Bone marrow (tissue), 2 donors: ENCODE measurements at places on chromosomes 2 and 18.

DNA sequence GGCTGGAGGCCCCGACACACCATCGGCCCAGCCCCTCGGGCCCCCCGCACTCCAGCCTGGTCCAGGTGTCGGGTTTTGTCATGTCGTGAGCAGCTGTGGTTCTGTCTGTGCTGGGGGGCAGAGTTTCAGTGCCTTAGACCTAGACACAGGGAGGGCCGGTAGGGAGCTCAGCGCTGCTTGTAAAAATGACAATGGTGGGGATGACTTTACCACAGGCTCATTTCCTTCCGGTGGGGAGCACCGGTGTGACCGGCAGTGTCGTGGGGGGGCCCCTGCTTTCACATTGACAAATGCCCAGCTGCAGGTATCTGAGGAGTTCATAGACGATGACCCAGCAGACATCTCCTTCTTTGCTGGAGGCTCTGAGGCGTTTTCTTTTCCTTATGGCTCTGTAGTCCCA, 66.9 kb downstream of the STK25 start:
- DNase-seq = no peak

DNA sequence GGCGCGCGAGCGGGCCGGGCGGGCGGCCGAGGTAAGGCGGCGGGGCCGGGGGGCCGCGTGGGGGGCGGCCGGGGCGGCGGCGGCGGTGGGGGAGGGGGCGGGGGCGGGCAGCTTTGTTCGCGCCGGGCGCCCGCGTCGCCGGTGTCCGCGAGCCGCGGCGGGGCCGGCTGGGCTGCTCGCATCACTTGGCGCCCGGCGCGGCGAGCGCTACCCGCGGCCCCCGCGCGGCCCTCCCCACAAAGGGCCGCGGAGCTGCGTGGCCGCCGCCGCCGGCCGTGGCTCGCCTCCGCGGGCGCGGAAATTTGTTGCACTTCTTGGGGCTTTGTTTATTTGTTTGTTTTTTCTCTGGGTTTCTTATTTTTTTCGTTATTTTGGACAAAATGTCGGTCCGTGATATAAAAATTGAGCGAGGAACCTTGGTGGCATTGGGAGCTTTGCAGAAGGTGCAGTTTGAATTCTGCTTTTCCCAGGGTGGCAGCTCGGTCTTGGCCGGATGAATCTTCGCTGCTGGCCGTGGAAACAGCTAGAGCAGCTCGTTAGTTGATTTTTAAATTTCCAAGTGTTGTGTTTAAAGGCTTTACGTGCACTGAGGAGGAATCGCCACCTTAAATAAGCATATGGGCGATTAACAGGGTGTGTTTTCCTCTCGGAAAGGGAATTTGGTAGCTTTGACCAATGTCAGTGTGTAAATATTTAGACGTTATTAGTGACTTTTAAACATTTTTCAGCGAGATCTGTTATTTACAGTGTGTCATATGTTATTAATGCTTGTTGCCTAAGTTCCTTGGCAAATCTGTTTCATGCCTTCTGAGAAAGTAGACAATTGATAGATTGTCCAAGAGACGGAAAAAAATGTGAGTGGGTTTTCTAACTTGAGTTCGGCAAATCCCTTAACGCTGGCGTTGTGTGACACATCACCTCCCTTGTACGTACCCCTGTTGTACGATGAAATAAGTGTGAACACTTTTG, 822 bp downstream of the UBE2E3 start:
- no peak for DNase-seq

DNA sequence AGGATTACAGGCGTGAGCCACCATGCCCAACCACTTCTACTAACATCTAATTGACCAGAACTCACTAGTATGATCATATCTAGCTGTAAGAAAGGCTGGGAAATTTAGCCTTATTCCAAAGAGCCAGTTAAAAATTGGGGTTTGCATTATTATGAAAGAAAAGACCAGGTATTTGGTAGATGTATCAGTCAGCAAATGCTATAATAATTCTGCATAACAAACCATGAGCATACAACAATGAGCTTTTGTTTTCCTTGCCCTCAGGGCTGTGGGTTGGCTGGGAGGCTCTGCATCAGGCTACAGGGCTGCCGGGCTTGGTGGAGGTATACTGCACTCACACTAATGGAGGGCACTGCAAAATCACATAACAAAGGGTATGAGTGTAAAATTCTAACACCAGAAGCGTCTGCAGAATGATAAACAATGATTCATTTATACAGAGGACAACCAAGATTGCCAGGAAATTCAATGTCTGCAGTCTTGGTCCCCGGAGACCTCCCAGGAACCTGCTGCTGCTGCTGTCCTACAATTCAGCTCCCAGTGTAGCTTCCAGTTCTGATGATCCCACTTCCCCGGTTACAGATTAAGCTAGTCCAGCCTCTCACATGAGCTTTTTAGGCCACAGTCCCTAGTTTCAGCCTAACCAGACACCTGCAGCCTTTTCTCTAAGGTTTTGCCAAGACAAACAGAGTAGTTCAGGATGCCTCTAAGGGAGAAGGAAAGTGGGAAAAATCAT, 32.2 kb upstream of the ST3GAL5 start:
- no peak for DNase-seq

- no peak for DNase-seq
These were observed 72.4 kb downstream of the ALPK2 start for GRCh38 chr18:58556331-58557007.

DNA sequence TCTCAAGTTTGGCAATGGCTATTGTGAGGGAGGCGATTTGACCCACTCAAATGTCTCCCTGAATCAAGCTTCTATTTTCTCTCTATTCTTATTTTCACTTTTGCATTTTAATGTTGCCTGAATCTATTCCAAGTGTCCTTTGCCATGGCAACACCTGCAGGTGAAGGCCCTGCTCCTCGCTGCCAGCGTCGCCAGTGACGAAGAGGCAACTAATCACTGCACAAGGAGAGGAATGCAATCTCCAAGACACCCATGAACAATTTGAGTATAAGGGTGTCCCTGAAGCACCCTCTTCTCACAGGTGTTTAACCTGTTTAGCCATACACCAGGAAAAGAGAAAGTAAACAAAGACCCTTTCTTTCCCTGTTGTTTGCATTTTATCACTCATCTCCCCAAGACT, 165.6 kb upstream of the VRK2 start:
- DNase-seq = no peak

- no peak for DNase-seq
These were observed 133.8 kb downstream of the MEIS1 start for GRCh38 chr2:66568650-66569300.

- DNase-seq = no peak
These were observed 102.4 kb downstream of the COL3A1 start for GRCh38 chr2:189076572-189076971.

- no peak for DNase-seq
These were observed 3.4 kb downstream of the HS6ST1 start for GRCh38 chr2:128315122-128315828.

DNA sequence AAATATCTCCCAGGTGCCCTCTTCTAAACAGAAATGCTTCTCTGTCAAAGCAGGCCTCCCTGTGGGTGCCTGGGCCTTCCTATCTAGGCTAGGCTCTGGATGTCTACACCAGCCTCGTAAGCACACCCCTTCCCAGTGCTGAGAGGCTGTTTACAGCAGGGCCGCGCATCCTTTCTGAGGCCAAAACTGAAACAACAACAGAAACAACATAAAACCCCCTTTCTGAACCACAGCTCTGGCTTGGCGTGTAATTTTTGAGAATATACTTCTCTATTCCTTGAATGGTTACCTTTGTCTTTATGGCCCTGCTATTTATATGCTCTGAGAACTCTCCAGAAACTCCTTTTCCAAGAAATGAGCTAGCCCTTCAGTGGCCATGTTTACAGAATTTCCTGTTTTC, 118.4 kb downstream of the BCL2L11 start:
- DNase-seq = no peak

GRCh38 chr2:226873051-226873620, 37.3 kb downstream of the RHBDD1 start:
- no peak for DNase-seq

DNA sequence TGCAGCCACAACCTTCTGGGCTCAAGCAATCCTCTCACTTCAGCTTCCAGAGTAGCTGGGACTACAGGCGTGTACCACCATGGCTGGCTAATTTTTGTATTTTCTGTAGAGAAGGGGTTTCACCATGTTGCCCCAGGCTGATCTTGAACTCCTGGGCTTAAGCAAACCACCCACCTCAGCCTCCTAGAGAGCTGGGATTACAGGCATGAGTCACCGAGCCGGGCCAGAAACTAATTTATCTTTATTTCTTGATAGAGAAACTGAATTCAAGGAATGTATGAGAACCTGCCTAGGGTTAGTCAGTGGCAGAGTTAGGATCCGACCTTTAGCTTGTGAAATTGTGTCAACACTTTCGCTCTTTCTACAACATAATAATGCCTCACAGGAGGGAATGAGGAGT, 19.3 kb upstream of the ITGAV start:
- no peak for DNase-seq

- no peak for DNase-seq
These were observed 7.4 kb downstream of the HTRA2 start for GRCh38 chr2:74537140-74537539.

GRCh38 chr2:138244501-138244925, 257.1 kb upstream of the SPOPL start:
- DNase-seq = no peak

GRCh38 chr2:86764661-86765309, 25.9 kb downstream of the CD8A start:
- peak; percentile 50 for DNase-seq

DNA sequence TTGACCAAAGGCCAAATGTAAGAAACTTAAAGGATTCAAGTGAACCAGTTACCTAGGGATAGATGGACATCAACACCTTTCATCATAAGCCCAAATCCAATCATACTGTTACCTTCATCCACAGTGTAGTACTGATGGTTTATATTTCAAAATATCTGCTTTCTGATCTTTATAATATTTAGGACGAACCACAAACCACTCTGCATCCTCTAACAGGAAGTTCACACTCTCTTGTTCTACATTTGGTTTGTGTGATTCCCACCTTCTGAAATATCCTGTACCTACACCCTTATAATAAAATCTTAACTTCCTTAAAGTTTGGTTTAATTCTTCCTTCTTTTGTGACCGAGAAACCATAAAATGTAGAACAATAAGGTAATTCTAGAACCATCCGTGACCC, 535.7 kb upstream of the CHAC2 start:
- no peak for DNase-seq

GRCh38 chr2:169620509-169620908, 36.4 kb downstream of the PPIG start:
- no peak for DNase-seq

DNA sequence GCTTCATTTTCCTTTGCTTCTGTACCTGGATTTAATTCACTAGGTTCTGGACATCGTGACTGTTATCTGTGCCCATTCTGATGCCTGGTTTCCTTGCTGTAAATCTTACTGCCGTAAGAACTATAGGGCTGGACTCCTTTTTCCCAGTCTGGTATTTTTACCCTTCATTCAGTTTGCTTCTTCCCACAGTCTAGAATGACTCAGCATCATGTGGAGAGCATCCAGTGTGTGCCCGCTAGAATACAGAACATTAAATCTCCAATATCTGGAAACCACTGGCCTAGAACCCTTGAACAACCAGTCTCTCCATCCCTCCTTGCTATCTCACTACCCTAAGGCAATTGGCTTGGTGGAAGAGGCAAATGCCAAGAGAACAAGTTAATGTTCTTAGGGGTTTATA, 1075.4 kb upstream of the ZEB2 start:
- DNase-seq = no peak

GRCh38 chr2:55556809-55557208, 37.3 kb downstream of the CFAP36 start:
- DNase-seq = no peak

DNA sequence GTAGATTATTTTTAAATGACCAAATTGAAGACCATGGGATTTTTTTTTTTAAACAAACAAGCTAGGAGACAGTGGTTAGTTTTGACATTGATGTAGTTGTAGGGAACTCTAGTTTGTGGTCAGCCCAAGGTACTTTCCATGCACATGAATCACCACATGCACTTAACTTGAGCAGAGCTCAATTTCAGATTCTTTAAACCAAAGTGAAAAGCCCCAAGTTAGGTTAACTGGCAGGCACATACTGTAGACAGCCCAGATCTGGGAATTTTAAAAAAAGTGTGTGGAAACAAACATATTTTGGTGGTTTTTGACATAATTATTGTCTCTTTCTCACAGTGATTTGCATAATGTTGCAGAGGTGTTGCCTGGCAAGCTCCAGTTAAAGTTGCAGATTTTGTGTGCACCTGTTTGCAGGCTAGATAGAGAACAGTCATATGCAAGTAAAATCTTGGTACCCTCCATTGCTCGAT, 88.4 kb downstream of the BCL2L11 start:
- no peak for DNase-seq

- no peak for DNase-seq
These were observed 282.0 kb downstream of the THSD7B start for GRCh38 chr2:137047369-137047768.

DNA sequence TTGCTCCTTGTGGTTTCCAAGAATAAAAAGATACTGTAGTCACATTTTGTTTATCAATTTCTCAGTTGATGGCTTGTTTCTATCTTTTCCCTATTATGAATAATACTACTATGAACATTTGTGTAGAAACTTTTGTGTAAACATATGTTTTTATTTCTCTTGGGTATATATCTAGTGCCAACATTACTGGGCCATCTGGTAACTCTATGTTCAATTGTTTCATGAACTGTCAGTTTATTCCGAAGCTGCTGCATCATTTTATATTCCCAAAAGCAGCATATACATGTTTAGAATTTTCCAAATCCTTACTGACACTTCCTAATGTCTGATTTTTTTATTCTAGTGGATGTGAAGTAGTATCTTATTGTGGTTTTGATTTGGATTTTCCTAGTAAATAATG, 737.6 kb upstream of the TMEFF2 start:
- DNase-seq = no peak

GRCh38 chr2:2981000-2981399, 396.6 kb downstream of the EIPR1 start:
- no peak for DNase-seq

DNA sequence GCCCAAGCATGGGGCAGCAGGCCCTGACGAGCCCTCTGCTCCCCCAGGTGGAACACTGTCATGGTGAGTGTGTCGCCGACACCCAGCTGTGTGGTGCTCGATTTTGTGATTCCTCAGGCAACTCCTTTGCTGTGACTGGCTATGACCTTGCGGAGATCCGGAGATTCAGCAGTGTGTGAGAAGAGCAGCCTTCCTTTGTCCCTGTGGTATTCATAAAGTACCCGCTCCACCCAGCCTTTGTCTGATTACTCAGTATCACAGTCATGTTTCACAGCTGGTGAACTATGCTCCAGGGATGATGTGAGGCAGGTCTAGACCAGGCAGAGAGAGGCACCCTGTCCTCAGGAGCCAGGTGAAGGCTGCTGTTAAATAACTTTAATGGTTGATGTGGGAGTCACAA, 4.0 kb downstream of the WDR54 start:
- no peak for DNase-seq

- no peak for DNase-seq
These were observed 1727.9 kb upstream of the SLC39A10 start for GRCh38 chr2:193929131-193929530.

DNA sequence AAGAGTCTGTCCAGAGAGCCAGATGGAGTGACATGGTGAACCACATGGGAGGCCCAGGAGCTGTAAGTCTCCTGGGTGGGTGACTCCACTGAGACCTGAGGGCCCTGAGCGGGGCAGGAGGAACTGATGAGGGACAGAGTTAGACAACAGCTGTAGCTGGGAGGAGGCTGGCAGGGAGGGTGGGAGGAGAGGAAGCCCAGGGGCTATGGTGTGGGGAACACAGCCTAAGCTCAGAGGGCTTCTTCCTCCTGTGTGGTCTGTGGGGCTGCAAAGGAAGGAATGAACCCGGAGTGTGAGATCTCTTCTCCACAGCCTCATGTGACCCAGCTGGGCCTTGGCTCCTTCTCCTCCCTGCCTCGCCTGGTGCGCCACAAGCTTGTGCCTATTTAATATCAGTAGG, 395.6 kb upstream of the HS6ST1 start:
- peak; percentile 89 for DNase-seq

- no peak for DNase-seq
These were observed 1.5 kb upstream of the PTPN2 start for GRCh38 chr18:12885500-12885899.
